Cerebellar nuclear complex (tissue), 1 donor: ENCODE measurements at places on chromosomes 7 and 10.

DNA sequence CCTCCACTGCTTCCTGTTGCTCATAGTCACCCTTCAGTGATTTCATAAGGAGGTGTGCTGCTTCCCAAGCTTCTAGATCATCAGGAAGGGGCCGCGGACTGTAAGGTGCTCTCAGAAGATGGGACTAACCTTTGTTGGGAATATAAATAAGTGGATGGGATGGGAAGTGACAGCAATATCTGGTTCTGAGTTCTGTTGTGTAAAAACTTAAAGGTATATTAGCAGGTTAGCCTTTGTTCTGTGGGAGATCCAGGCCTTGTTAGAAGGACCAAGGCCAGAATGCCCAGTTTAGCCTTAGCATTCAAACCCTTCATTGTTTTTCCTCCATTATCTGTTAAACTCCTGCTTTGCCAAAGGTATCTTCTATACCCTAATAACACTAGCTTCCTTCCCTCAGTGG, 12.4 kb downstream of the BUB3 start:
- no peak for DNase-seq

GRCh38 chr10:48251525-48252353, 22.8 kb downstream of the FRMPD2 start:
- DNase-seq = no peak

GRCh38 chr10:34609287-34609940, 205.7 kb downstream of the PARD3 start:
- DNase-seq = no peak

DNA sequence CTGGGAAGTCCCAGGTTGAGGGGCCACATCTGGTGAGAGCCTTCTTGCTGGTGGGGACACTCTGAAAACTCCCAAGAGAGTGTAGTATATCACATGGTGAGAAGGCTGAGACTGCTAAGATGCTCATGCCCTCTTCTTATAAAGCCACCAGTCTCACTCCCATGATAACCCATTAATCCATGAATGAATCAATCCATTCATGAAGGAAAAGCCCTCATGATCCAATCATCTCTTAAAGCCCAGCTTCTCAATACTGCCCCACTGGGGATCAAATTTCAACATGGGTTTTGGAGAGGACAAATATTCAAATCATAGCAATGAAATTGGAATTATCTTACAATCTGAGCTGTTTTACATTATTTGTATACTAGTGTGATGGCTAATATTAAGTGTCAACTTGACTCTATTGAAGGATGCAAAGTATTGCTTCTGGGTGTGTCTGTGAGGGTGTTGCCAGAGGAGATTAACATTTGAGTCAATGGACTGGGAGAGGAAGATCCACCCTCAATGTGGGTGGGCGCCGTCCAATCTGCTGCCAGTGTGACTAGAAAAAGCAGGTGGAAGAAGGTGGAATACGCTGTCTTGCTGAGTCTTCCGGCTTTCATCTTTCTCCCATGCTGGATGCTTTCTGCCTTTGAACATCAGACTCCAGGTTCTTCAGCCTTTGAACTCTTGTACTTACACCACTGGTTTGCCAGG, 14.3 kb upstream of the UBE2D1 start:
- no peak for DNase-seq

- DNase-seq = no peak
Observed at GRCh38 chr7:28517206-28517605, 104.9 kb downstream of the CREB5 start.

DNA sequence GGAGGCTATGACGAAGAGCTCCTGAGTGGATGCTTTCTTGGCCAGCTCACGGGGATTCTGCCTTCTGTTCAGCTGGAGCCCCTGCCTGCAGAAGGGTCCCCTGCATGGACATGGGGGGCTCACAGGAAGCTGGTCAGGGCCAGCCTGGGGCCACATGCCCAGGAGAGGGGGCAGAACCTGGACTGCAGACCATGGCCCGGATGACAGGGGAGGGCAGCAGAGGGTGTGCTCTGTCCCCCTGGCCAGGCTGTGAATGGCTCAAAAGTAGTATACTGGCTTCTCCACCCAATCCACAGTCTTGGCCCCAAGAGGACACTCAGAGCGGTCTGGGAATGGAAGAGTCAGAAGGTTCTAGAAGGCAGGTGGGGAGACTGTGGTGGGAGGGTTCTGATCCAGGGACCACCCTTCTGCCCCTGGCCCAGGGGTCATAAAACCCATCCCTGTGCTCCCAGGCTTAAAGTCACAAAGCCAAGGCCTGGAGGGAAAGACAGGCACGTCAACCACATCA, 40.3 kb downstream of the PPIF start:
- no peak for DNase-seq

- DNase-seq = no peak
Observed at GRCh38 chr10:86709396-86710185, 41.3 kb downstream of the LDB3 start.
